Ammon's horn (tissue), 1 donor: ENCODE measurements at places on chromosomes 4 and X.

DNA sequence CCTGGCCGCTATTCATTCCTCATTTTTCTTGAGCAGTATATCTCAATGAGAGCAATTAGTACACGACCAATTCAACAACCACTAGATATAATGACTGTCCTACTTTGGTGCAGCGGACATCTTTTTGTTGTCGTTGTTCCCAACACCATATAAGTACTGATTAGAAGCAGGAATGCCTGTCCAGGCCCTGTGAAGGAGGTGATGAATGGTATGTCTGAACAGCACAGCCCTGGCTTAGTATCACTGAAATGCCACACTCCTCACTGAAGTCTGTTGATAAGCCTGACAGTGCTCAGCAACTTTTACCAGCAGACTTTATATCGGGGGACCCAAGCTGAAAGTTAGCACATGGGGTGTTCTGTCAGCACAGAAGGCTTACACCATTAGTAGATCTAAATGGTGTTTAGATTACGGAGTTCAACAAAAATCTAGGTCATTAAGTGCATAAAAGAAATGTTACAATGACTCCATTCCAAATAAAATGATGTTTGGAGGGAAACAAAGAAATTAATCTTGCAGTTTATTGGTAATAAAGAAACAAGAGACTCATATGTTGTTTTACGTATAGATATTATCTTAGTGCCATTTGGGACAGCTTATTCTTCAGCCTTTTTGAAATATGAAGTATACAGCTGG, 228.3 kb upstream of the TTC29 start:
- DNase-seq, result no peak

GRCh38 chr4:165631208-165631894, 241.7 kb upstream of the TLL1 start:
- DNase-seq, result no peak

DNA sequence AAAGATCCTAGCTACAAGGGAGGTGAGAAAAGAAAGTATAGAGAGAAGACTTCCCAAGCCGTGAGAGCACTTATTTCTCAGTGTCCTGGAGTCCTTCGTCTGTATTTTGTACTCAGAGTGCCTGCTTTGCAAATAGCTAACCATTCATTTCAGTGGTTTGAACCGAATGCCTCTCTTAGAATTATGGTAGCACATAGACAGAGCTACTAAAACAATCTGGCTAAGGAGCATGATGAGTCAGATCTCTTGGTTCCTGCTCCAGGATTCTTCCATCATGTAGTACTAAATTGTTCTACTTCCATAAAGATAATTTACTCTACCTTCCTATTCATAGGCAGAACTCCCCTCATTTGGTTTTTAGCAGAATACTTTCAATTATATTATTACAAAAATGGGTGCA, 946.6 kb downstream of the STIM2 start:
- DNase-seq, result no peak

DNA sequence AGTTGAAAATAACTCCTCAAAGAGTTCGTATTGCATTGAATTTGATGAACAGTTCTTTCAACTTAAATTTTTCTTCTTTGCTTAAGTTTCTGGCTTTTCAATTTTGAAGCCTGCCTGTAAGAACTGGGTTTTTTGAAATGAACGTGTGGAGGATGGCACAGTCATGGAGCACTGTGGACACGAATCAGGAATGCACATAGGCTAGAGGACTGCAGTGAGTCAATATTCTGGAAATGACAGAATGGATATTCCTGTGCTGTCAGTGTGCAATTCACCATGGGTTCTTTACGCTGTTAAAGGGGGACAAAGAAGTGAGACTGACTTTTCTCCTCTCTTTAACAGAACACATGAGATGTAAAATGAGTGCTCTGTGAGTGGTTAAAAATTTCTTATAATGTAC, 368.0 kb upstream of the AGA start:
- no peak for DNase-seq

DNA sequence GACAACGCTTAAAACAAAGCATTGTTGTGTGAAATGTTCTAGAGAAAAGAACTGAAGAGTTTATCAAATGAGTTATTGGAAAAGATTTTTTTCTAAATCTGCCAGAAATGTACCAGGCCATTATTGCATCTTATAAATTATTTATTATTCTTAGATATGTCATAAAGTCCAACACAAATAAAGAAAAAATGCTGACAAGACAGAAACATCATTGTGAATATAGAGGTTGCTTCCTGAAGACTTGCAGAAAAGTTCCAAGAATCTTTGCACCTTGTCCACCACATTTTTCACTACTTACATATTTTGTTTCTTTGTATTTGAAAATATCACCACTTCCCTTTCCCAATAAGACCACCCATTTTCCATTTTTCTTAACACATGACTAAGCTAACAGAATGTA, 545.8 kb downstream of the IQCM start:
- DNase-seq, result no peak

- no peak for DNase-seq
Measured at GRCh38 chrX:35251226-35251625, 308.6 kb downstream of the FAM47B start.

DNA sequence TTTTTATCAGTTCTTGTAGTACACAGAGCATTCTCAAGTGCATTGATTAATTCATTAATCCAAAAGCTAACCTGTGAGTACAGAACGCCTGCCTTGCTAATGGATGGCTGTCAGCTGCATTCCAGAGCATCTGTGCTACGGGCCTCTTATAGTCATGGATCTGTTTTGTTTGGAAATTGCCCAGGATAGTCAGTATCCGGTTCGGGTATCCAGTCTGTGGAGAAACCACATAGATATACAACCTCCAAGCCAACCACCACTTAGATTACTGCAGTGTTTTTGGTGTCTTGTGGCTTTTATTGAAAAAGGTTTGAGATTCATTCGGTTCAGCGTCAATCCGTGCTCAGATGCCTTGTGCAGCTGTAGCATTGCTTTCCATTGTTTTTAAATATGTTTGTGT, 4.0 kb downstream of the LAP3 start:
- DNase-seq, result no peak

DNA sequence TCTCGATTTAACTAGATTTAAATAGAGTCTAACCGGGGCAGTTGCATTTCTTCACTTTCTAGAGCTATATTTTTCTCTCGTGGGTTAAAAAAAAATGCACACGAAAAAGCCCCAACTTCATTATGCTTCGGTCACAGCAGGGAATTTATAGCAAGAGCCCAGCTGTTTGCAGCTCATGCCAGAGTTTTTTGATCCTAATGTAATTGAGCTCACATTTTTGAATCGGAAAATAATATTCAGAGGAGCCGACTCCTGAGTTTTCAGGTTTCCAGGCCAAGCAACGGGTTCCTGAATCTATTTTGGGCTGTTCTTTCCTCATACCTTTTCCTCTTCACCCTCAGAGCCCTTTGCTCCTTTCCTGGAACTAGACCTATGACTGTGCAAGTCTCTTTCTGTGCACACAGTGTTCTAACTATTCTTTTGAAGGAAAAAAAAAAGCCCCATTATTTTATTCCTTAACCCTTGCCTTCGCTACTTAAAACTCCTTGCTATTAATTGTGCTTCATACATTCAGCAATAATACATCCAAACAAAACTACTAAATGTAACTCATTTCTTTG, 27.5 kb upstream of the ESX1 start:
- DNase-seq, result no peak

DNA sequence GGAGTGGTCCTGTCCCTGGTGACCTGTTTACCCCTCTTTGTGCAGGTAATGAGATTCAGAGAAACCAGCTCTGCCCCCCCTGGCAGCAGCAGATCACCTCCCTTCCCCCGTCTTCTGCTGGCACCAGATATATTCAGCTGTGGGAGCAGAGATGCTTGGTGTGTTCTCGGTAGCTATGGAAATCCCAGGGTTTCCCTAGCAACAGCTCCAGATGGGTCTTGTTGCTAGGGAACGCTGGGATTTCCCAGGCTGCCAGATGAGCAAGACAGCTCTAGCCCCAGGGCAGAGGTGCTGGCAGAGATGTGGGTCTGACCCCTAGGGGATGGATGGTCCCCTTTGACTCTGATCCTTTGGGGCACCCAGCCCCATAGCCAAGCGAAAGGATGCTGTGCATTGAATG, 20.2 kb downstream of the CETN2 start:
- DNase-seq, result no peak

DNA sequence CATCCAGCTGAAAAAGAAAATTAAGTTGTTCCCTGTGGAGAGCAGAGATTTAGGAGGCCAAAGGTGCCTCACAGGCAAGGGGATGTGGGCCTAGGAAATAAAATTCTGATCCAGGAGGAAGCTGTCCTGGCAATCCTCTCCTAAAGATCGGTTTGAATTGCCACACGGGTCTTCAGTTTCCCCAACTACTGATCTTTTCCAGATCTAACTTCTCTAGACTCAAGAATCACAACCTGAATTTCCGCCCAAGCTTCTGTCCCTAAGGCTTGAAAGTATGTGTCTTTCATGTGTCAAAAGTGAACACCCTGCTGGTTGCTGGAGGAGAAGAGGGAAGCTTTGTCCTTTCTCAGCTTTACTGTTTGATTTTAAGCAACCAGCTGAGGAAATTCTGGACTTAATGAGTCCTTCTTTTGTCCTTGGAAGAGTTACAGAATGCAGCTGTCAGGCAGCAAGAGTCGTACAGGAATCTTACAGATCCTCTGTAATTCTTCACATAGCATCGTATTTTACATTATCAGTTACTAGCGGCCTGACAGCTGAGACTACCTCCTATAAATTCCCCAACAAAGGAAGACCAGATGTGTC, 93.8 kb downstream of the INPP4B start:
- DNase-seq, result no peak

GRCh38 chrX:15815779-15816437, 25.6 kb downstream of the ZRSR2 start:
- DNase-seq, result peak; percentile 32

DNA sequence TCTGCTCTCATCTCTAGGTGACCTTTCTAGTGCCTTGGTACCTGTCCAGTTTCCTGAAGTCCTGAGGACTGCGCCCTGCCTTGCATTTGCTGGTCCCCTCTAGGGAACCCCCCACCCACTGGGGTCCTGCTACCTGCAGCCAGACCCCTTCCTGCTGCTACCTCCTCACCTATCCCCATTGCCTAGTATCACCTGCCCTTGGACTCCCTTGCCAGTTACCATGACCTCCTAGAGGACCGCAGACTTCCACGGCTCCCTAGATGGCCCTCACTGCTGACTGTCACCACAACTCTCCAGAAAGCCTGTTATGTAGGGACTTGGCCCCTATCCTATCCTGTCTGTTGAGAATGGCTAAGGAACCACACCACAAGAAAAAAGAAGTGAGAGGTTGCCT, 166.6 kb downstream of the EFNB1 start:
- DNase-seq, result no peak

DNA sequence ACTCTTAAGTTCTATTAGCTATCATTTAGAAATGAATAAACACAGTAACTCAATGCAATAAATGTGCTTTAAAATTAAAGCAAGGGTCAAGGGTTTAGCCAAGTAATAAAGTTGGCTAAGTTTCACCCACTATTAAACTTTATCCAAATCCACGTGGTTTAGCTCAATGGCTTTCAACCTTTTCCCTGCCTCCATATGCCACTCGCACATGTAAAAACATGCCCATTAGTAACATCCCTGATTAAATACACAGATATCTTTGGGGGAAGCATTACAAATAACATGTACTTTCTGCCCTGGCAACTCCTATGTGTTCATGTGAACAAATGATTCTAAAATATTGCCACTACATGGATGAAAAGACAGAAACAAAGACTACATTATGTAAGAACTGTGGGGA, 130.8 kb downstream of the ZAR1 start:
- DNase-seq, result no peak

GRCh38 chr4:76559236-76560071, 124.4 kb downstream of the SHROOM3 start:
- DNase-seq, result no peak

DNA sequence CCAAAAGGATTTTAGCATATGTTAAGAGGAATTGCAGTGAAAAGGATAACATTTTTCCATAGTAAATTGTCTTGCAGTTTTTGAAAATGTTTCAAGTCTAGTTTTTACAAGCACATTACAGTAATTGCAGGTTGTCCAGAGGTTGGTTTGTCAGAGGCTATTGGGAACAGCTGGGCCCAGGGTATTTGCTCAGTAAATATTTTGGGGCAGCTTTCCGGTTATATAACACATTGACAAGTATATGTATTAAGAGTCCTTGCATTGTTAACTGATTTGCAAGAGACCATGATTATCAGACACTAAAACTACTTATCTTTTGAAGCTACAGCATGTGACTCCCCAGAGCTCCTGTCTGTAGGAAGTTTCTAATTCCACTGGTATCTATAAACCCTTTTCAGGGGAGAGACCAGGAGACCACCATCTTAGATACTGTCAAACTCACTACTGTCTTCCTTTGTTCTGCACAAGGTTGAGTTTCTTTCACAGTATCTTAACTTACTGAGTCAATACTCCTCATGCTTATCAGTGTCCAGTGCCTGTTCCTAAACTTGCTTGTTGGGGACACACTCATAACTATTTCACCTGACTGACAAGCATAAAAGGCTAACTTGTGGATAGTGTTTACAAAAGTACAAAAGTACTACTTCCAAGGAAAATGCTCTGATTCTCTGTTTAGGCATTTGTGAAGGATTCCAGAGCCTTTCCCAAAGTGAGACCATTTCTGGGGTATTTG, 18.9 kb upstream of the RGN start:
- DNase-seq, result no peak

DNA sequence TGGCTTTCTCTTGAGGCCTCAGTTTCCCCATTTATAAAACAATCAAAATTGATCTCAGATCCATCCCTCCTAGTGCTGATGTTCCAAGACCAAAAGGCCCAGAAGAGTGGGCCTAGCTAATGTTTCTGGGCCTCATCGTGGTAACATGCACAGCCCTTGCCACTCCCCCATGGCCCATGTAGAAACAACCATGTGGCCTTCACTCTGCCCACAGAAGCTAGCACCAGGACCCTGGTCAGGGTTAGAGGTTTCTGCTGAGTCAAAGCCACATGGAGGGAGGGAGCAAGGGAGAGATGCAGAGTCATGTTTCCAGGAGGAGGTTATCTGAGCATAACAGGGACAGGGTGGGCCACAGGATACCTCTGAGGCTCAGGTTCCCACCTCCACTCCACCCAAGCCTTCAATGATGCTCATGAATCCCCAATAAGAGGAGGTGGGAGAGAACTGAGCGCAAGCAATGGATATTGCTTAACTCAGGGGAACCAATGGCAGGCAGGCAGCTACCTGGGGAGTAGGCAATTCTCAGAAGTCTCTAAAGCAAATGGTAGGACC, 16.9 kb downstream of the OTUD5 start:
- DNase-seq, result no peak

DNA sequence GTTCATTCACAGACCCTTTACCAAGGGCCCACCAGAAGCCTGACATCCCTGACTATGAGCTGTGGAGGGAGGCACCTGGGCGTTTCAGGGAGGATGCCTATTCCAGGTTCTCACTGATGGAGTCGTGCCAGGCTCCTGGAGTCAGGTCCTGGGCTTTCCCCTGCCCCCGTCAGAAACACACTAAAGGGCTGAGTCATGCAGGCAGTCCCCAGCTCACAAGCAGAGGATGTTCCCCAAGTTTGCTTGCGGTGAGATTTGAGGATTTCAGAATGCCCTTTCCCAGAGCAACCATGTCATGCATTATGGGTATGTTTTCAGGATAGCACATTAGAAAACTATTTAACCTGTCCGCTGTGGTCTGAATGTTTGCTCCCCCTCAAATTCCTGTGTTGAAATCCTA, 45.2 kb downstream of the FHDC1 start:
- DNase-seq, result no peak

- no peak for DNase-seq
Measured at GRCh38 chr4:15682242-15683142, 865 bp downstream of the FAM200B start.
